ENCODE measurements at places on chromosomes 7 and 10.

GRCh38 chr10:131650771-131651673 is 249.8 kb upstream of the PPP2R2D start:
- DNase-seq = no peak

DNA sequence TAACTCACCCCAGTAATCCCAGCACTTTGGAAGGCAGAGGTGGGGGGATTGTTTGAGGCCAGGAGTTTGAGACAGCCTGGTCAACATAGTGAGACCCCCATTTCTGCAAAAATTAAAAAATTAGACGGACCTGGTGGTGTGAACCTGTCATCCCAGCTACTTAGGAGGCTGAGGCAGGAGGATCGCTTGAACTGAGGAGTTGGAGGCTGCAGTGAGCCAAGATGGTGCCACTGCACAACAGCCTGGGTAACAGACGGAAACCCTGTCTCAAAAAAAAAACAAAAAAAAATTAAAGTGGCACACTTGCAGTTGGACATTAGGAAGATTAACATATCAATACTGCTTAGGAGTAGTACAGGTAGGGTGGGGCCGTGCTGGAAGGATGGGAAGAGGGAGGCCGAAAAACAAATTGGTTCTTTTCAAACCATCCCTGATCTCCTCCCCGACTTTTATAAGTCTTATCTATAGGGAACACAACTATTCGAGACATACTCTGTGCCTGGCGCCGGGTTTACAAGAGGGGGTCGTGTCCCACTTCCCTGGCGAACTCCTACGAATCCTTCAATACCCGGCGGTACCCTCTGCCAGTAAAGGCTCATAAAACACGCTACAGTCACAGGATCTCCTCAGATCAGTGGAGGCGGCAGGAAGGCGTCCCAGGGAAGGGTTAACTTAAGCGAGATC is 628 bp downstream of the TAF6 start:
- DNase-seq = no peak

GRCh38 chr10:93718937-93719725 is 16.7 kb upstream of the FRA10AC1 start:
- DNase-seq = no peak

DNA sequence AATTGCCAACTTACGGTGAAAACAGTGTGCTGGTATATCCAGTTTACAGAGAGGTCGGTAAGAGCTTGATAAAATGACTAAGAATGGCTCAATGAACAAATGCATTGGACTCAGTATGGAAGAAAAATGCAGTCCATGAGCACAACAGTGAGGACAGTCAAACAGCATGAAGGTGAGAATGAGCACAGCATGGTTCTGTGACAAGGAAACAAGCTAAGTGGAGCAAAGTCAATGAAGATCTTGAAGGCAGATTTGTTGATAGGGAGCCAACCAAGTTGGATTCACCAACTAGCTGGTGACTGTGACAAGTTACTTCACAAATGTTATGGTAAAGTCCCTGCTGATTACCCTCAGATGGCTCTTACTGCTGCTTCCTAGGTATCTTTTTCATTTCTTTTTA is 75.9 kb downstream of the SHOC2 start:
- DNase-seq = no peak

- DNase-seq = no peak
These were observed 176.7 kb upstream of the LRRN3 start for GRCh38 chr7:110914263-110914662.

DNA sequence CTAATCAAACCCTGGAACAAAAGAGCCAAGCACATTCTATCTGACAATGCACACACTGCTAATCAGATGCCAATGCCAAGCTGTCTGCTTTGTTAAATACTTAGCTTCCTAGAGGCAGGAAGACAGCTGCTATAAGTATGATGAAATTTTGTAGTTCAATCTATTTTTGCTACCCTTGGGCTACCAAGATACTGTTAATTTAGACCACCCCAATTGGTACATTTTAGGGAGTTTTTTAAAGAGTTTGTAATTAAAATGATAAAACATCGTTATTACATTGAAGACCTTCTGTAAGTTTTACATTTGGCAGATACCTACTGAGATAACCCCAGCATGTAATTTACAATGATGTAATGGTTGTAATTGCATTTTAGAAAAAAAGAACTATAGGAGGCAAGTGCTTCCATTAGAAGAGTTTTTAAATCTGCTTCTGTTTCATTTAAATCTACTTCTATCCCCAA is 268.5 kb downstream of the ADK start:
- DNase-seq = no peak

DNA sequence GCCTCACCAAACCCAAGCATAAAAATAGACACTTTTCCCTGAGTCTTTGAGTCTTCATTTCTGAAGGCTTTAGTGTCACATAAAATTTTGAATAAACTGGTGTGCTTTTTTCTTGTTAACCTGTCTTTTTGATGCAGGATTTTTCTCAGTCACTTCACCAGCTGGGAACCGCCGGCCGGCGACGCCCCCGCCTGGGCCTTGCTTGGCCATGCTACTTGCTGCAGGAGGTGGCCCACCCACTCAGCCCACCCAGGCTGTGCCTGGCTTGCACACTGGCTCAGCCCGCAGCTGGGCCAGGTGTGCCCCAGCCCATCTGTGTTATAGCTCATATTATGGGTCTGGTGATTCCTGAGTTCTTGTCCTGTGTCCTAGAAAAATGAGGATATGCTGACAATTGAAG is 247.4 kb upstream of the CACNA2D1 start:
- no peak for DNase-seq

DNA sequence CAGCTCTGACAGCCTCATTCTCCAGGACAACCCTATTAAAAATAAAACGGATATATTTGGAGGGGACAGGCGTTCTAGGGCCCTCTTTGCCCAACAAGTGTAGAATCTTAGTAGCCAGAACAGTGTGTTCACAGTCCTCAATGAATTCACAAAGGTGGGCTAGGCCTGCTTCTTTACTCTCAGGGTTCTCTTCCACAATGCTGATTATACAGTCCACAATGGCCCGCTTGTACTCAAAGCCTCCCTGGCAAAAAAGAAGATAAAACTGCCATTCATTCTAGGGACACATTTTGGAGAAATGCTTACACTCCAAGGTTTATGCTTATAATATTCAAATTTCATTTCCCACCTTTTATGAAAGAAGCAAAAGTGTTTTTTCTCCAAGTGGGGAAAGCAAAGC is 62.6 kb downstream of the MEST start:
- no peak for DNase-seq

GRCh38 chr10:18290651-18291313 is 150.6 kb downstream of the CACNB2 start:
- no peak for DNase-seq

- DNase-seq = no peak
These were observed 128.7 kb downstream of the INSYN2A start for GRCh38 chr10:127067542-127068194.

- peak; percentile 9 for DNase-seq
These were observed 247.3 kb downstream of the SEMA3A start for GRCh38 chr7:83947260-83947659.

- DNase-seq = no peak
These were observed 88.7 kb downstream of the ADARB2 start for GRCh38 chr10:1648648-1649047.

GRCh38 chr10:96124230-96125141 is 5.6 kb upstream of the ZNF518A start:
- DNase-seq = no peak

DNA sequence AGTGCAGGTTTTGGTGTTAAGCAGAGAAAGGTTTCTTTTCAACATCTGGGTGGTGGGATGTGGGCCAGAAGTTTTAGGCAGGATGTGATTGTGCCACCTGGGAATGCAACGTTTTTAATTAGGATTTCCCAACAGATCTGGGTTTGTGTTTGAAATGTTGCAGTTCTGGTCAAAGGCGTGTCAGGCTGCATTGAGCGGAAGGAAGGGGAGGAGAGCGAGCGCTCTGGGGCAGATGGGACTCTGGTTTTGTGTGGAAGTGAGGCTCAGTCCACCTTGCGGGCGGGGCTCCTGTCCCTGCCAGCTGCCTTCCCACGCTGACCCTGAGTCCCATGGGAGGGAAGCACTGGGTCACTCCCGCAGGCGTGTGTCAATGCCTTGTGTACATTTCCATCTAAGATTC is 767.7 kb downstream of the KCNMA1 start:
- no peak for DNase-seq

- no peak for DNase-seq
These were observed 496.6 kb downstream of the INHBA start for GRCh38 chr7:41206267-41206666.

DNA sequence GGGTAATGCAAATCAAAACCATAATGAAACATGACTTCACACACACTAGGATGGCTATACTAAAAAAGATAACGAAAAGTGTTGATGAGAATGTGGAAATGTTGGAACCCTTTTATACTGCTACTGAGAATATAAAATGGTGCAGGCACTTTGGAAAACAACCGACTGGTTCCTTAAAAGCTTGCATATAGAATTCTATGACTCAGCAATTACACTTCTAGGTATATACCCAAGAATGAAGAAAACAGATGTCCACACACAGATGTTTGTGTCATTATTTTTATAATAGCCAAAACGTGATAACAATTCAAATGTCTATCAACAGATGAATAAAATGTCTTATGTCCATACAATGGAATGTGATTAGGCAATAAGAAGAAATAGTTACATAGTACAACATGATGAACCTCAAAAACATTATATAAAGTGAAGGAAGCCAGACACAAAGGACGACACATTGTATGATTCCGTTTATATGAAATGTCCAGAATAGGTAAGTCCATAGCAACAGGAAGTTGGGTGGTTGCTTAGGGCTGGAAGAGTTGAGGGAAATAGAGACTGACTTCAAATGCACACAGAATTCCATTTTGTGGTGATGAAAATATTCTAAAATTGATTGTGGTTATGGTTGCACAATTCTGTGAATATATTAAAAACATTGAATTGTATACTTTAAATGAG is 148.3 kb upstream of the PHYHIPL start:
- no peak for DNase-seq

DNA sequence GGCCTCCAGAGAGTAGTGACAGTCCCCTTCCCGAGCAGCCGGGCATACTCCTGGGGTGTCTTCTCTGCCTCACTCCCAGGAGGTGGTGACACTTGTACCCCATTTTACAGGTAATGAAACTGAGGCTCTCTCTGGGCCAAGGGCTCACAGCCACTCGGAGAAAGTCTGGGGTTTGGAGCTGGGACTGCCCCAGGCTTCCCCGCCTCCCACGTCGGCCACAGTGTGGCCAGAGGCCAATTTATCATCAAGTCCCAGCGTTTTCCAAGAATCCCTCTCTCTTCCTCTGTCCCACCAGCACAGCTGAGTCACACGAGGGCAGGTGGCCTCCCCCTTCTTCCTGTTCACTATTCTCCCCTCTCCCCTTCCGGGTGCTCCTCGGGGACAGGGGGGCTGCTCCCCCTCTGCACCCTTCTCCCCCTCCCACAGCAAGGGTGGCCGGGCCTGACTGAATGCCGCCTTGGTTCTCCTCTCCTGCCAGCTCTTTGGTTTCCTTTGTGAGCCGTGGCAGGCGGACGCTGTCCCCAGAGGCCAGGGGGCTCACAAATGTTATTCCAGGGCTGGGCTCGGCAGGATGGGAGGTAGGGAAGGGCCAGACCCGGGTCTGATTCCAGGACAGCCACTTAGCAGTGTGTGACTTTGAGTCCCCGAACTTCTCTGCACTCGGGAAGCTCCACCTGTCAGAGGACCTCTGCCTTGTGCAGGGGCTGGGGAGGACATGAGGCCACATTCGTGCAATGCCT is 17.7 kb downstream of the CLIP2 start:
- peak; percentile 5 for DNase-seq

All from activated CD4-positive, alpha-beta T cell treated with anti-CD3 and anti-CD28 coated beads for 48 hours (primary cell).